ENCODE measurements at places on chromosomes 7 and 10.

DNA sequence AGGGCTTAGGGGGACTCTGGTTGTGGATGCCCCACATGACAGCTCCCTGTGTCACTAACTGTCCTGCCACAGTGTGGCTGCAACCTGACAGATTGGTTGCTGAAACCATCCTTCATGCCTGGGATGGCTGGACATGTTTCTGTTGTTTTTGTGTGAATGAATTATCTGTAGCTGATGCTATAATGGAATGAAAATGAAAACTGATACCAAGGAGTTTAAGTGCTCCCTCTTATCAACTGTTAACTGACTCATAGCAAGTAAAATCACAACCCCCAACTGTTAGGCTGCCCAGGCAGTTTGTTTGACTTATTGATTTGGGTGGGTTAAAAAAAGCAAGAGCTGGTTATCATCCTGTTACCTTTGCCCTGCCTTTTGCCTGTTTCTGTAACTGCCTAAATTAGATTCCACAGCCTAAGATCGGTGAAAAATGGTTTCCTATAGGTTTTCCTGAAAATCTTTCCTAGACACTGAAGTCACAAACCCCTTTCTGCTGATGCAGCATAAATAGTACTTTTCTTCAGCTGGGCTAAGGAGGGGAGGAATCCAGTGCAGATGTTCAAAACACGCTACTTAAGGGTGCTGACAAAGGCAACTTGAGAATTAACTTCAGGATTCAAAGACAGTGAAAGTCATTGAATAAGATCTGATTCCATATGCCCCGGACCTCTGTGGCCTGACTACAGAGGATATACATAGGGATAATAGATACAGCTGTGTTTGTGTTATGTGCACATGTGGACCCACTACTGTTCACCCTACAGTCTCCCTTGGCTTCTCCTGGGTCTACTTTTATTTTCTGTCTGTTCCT lies 5.7 kb downstream of the FRAT2 start:
- DNase-seq = no peak

DNA sequence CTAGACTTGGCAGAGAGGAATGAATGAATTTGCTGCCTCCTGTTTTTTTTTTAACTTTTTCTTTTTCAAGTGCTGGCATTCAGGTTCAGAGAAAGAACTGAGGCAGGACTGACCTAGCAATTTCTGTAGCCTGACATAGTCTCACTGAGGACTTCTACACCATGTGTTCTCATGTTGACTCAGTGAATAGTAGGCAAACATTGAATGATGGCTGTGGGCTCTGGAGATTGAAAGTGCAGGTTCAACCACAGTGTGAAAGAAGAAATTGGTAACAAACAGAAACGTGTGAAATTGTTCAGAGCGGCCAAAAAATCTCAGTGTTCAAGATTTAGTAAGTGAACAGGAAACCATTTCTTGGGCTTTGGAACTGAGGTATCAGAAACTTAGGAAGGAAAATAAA lies 322.4 kb upstream of the GHITM start:
- DNase-seq = no peak

GRCh38 chr7:25083201-25083600 lies 41.9 kb downstream of the CYCS start:
- no peak for DNase-seq

DNA sequence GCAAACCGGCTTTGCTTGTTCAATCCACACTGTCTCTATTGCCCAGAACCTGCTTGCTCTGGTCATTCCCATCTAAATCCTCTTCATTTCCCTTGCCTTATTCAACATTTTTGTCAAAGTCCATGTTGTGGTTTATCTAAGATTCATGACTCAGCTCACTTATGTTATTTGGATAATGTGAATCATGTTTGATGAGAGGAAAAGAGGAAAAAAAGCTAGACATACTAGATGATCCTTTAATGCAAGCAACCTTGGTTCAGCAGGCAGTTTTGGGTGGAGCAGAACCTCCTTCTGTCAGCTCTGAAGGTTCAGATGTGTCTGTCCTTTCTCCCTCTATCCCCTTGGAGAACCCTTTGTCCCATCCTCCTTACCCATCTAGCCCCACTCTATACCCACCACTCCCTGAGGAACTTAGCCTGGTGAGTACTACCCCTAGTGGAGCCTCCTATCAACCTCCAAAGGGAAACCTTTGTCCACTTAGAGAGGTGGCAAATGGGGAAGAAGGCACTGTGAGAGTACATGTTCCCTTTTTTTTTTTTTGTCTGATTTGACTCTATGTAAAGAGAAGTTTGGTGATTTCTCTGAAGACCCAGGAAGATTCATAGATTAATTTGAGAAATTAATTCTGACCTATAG lies 2.1 kb upstream of the SAMD9L start:
- DNase-seq = no peak

GRCh38 chr7:116687801-116688201 lies 15.8 kb downstream of the MET start:
- DNase-seq = no peak

DNA sequence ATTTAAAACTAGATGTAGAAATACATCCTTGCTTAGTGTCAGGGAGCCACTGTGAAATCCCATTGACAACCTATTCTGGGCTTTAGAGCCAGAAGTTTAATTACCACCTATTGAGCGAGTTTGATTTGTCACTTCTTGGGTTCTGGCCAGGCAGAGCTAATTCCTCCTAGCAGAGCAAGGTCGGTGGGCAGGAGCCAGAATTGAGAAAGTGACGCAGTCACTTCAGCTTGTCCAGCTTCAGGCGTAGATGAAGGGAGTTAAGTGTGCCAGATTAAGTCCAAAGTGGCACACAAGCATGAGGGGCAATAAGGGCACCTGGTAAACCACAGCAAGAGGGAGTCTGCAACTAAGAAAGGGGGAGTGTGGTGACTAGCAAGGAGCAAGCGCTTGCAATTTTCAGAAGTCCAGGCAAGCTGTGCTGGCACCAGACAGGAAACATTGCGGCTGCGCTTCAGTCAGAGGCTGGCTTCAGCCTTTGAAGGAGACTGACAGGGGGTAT lies 119.4 kb downstream of the ST7 start:
- no peak for DNase-seq

- no peak for DNase-seq
Measured at GRCh38 chr7:4809091-4809591, 33.7 kb downstream of the AP5Z1 start.

DNA sequence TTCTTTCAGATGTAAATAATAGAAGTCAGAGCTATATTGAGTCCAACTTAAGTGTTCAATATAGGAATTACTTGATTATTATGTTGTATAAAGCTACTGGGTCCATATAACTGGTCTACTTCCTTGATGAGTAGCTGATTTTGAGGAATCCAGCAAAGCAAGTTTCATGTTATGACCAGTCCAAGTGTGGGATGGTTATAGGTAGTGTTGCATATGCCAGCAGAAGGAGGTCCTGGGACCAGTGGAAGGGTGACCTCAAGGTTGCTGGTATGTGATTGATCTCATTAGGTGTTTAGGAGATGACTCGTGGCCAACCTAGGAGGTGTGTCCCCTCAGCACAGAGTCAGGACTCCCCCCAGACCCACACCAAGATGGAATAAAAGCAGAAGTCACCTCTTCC lies 551.5 kb downstream of the KCNMA1 start:
- no peak for DNase-seq

DNA sequence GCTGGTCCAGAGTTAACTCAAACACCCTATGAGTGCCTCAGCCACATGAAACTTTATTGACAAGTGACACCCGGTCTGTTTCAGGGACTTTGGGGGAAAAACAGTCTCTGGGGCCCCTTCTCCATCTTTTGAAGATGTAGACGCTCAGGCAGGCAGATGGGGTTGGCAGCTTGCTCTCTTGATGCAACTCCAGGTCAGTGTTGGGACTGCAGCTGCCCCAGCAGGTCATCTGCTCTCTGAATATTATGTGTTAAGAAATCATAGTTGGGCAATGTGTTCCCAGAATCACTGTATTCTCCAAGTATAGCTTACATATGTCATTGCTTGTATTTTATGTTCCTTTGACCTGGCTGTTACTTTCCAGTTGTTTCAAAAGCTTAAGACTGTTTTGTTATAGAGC lies 544.9 kb upstream of the MGMT start:
- no peak for DNase-seq

- no peak for DNase-seq
Measured at GRCh38 chr10:8951440-8952089, 897.1 kb downstream of the GATA3 start.

- DNase-seq = no peak
Measured at GRCh38 chr7:42573881-42574672, 337.1 kb upstream of the GLI3 start.

DNA sequence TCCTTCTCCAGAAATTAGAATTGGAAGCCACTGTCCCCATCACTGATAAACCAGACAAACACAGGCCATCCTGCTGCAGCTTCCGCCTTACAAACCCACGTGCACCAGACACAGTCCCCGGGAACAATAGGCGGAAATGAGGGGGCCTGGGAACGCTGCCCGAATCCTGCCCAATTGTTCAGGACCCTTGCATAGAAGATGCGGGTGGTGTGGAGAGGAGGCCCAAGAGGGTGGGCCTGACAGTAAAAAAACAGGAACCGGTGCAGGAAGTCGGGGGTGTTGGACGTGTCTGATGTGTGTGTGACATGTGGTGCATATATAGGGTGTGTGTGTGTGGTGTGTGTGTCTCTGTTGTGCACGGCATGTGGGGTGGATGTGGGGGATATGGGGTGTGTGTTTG lies 26.5 kb upstream of the CHST15 start:
- no peak for DNase-seq

DNA sequence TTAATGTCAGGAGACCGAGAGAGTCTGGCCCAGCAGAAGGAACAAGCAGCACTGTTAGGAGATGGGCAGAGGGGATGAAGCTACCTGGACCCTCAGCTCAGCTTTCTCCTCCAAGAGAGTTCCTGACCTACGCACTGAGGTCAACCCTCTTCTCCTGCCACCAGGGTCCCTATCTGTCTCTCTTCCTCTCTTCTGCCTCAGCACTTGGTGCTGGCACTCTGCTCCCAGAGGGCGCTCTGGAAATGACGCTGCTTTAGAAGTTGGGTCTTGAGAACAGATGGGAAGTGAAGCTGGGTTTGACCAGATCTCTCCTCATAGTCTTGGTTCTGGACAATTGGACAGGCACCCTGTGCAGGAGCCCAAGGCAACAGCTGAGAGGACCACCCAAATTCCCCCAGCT lies 216.0 kb upstream of the AGK start:
- DNase-seq = no peak

- no peak for DNase-seq
Measured at GRCh38 chr7:132469264-132469663, 107.0 kb downstream of the PLXNA4 start.

GRCh38 chr10:128026615-128027300 lies 99.5 kb downstream of the MKI67 start:
- no peak for DNase-seq

- DNase-seq = no peak
Measured at GRCh38 chr10:75030371-75030770, 81.1 kb upstream of the SAMD8 start.

DNA sequence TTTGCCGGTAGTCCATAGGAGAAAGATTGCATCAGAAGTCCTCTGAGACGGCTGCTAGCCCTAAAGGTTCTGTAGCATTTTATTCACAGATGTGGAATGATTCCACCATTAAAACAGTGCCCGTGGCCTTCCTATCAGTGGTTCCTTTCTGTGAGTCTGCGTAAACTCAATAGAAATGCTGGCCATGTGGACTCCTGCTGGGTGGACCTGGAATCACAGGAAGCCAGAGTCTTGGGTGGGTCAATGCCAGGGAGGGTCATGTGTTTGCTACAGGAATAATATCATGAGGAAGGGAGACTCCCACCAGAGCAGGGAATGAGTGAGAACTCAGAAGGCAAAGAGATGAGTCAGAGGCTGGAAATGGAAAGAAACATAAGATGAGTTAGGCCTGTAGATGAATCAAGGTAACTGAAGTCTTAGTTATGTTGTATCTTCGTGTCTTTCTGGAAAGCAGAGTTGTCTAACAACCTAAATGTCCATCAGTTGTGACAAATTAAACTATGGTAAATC lies 410.4 kb upstream of the AUTS2 start:
- DNase-seq = no peak

- no peak for DNase-seq
Measured at GRCh38 chr10:30116041-30116491, 56.7 kb upstream of the JCAD start.

DNA sequence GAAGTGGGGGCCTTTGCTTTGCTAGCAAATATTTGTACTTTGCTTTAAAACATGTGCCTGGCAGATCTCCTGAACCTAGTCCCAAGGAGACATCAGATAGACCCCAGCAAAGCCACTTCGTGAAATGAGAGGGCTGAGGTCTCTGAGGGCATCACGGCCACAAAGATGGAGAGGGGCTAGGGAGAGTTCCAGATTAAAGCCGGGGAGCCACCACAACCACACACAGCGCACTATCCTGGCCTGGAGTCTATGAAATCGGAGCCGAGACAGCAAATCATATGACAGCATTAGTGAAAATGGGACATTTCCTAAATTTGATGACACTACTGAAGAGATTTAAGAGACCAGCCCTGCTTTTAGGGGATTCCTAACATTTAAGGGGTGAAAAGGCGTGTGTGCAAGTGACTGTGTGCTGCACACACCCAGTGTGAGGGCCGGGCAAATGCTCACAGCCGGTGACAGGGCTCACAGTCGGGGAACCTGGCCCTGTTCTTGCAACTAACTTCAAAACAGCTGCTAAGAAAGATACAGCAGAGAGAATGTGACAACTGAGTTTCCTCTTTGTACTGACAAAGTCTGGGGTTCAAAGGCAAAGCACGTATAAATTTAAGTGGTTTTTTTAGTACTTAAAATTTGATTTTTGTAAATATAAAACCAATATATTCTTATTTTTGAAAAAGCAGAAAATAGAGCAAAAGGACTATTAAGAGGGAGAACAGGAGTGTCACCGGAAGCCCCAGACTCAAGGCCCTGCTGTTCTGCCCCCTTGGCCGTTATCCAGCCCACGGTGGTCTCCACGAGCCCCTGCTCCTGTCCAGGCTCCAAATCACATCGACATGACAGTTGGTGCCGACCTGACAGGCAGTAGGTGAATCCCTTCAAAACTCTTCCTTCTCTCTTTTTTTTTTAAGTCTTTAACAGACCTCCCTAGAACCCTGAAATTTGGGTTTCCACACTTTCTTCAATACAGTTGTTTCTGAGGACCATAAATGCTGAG lies 49.5 kb downstream of the VIPR2 start:
- no peak for DNase-seq

DNA sequence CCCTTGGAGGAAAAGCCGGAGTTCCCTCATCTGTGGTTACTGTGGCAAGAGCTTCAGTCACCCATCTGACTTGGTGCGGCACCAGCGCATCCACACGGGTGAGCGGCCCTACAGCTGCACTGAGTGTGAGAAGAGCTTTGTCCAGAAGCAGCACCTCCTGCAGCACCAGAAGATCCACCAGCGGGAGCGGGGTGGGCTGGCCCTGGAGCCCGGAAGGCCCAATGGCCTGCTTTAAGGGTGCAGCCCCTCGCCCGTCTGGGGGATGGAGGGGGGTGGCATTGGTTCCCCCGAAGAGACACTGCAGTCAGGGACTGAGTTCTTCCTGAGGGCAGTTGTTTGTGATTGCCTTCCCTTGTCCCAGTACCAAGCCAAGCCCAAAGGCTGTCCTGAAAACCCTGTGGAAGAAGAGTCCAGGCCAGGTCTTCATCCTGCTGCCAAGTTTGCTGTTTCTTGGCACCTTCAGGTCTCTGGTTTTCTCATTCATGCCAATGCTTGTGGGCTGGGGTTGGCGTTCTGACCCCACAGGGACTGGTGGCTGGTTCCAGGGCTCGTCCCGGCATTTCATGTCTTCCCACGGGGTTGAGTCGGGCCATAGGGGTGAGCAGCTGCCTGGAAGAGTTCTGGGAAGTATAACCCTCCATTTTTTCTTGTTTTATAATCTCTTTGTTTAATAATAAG lies 7.7 kb upstream of the ZNF783 start:
- no peak for DNase-seq

Measured in activated naive CD4-positive, alpha-beta T cell treated with anti-CD3 and anti-CD28 coated beads, Interleukin-2, amount 50 U/mL, for 72 hours (primary cell).